Stimulated activated CD4-positive, alpha-beta T cell treated with anti-CD3 and anti-CD28 coated beads, Interleukin-4, amount 100 ng/mL, for 24 hours (primary cell): ENCODE measurements at places on chromosomes 16 and 17.
A peak's percentile ranks its signal among the peaks of the same experiment; 100 is the strongest.

GRCh38 chr16:87366930-87367329 is 16.6 kb downstream of the FBXO31 start:
- no peak for DNase-seq

- DNase-seq: no peak
Observed at GRCh38 chr16:26744430-26744829, 322.3 kb upstream of the C16orf82 start.

DNA sequence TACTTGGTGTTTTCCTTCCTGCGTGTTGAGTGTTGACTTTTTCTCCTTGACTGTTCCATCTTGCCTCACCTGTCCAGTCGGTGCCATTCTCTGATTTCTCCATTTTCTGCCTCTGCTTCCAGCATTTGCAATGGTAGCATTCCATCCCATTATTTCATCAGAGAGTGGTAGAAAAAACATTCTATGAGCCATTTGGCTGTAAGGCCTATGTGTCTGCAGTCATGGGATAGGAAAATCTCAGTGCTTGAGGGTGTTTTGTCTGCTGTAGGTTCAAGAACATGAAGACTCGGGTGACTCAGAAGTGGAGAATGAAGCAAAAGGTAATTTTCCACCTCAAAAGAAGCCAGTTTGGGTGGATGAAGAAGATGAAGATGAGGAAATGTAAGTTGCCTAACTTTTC is 2.7 kb downstream of the UTP18 start:
- no peak for DNase-seq

GRCh38 chr16:3145660-3146059 is 10.8 kb downstream of the ZNF213 start:
- no peak for DNase-seq

DNA sequence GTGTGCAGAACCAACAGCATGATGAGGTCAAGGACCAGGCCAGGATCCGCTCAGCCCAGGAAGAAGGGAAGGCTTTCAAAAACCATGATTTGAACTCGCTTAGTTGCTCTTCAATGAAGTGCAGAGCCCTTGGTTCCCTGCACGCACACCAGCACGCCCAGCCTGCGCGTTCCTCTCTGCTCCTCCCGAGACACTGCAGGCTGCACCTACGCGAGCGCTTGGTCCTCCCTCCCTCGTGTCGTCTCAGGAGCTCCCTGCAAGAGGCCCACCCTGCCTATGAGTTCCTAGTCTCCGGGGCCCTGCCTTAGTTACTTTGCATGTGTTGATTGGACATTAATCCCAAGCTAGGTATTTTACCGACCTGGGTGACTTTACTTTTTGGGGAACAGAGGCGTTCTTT is 132.9 kb upstream of the TNRC6C start:
- no peak for DNase-seq

DNA sequence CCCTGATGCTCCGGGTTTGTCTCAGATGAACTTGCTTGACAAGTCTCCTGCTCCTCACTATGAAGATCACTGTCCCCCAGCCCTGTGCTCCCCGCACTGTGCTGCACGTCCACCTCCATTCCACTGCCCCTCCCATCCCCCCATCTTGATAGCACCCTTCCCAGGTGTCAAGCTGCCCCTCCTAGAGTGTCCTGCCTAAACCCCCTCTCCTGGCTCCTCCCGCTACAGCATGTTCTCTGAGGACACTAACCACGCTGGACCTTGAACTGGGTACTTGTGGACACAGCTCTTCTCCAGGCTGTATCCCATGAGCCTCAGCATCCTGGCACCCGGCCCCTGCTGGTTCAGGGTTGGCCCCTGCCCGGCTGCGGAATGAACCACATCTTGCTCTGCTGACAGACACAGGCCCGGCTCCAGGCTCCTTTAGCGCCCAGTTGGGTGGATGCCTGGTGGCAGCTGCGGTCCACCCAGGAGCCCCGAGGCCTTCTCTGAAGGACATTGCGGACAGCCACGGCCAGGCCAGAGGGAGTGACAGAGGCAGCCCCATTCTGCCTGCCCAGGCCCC is 18.5 kb downstream of the DEXI start:
- DNase-seq: no peak

GRCh38 chr17:34339138-34339770 is 17.0 kb upstream of the CCL13 start:
- no peak for DNase-seq

DNA sequence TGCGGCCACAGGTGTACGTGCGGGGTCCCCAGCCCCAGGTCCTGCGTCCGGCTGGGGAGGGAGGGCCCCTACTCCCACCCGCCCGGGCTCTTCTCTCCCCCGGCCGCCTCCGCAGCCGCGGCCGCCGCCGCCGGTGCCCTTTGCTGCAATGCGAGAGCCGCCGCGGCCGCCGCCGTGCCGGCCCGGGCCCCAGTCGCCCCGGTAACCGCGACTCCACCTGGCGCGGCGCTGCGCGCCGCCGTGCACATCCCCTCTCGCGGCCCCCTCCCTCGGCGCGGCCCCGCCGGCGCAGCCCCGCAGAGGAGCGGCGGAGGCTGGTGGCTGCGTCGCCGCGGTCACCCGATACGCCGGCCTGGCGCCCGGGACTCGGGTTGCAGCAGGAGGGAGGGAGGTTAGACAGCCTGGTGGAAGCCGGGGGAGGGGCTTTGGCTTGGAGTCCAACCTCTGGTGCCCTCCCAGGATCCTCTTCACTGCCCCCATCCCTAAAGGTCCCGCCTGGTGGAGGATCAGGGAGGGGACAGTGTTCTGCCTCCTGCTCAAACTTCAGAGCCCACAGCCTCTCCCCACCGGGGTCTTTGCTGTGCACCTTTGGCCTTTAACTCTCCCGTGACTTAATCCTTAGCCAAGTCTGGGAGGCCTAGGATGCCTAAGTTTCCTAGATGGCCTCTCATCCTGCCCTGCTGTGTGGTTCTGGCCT is 32.9 kb downstream of the SRCIN1 start:
- no peak for DNase-seq

- DNase-seq: no peak
Observed at GRCh38 chr17:1635675-1636465, 7.2 kb upstream of the SLC43A2 start.

GRCh38 chr16:11033629-11034420 is 89.5 kb downstream of the CLEC16A start:
- no peak for DNase-seq

DNA sequence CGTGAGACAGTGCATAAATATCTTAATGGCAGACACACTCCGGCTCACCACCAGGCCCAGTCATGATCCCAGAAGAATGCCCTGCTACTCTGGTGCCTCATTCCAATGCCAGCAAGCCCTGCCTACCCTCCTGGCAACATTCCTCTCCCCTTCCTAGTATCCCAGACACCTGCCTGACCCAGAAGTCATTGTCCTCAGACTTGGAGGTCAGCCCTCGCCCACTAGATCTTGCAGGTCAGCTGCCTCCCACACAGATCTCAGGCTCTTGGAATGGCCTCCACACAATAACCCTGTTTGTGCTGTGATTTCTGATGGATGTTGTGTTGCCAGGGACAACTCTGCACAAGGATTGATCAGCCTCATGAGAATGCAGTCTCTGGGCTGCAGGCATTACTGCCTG is 1.8 kb upstream of the TEX2 start:
- no peak for DNase-seq

GRCh38 chr16:3485097-3485745 is 10.1 kb downstream of the C16orf90 start:
- no peak for DNase-seq

DNA sequence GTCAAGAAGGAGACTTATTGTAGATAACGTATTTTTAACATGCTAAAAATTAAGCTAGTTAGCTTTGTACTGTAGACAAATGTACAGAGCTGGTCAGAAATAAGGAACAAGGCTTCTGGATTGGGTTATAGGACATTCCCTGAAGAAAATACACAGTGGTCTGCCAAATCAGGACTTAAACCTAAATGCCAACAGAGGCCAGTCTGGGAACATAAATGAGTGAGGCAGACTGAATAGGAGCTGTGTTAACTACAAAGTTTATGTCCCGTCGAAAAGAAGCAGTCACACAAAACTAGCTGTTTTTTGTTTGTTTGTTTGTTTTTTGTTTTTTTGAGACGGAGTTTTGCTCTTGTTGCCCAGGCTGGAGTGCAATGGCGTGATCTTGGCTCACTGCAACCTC is 120.4 kb upstream of the C17orf78 start:
- no peak for DNase-seq

GRCh38 chr16:53022374-53022773 is 30.3 kb downstream of the CHD9NB start:
- no peak for DNase-seq

- DNase-seq: no peak
Observed at GRCh38 chr16:11089504-11090124, 145.2 kb downstream of the CLEC16A start.

DNA sequence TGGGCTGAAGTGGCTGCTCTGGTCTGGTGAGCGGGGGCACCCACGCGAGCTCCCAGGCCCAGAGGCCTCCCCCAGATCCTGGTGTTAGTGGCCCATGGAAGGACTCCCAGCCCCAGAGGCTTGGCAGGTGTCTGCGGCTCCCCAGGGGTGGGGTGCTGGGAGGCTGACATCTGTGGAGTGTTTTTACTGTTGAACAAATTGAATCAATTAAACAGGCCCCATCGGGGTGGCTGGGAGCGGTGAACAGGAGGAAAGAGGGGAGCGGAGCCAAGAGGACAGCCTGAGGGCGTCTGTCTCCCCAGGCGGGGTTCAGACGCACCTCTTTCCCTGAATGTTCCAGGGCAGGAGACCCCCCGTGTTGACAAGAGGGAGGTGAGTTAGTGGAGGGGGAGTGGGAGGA is 29.9 kb downstream of the ACTG1 start:
- no peak for DNase-seq

DNA sequence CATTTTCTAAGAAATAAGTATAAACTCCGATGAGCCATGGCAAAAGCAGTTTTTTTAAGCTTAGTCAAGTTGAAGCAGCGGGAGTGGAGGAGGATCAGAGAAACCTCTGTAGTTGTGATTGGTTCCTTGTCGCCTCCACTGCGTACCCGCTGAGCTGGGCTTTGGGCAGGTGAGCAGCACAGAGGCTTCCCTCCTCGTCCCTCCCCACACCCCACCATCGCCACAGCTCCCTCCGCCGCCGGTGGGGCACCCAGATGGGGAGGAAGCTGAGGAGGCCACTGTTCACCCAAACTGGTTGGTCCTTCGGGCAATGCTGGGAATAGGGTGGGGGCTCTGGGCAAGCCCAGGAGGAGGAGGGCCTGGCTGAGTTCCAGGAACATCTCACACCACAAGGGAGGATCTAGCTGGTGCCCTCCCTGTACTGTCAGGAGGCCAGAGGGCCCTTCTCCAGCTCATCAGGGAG is 5.2 kb upstream of the MRPL38 start:
- DNase-seq: no peak

GRCh38 chr16:81437865-81438264 is 6.7 kb upstream of the CMIP start:
- DNase-seq: no peak

- DNase-seq: no peak
Observed at GRCh38 chr16:10100829-10101228, 81.4 kb downstream of the GRIN2A start.

GRCh38 chr17:70552230-70552981 is 383.1 kb downstream of the KCNJ2 start:
- no peak for DNase-seq

DNA sequence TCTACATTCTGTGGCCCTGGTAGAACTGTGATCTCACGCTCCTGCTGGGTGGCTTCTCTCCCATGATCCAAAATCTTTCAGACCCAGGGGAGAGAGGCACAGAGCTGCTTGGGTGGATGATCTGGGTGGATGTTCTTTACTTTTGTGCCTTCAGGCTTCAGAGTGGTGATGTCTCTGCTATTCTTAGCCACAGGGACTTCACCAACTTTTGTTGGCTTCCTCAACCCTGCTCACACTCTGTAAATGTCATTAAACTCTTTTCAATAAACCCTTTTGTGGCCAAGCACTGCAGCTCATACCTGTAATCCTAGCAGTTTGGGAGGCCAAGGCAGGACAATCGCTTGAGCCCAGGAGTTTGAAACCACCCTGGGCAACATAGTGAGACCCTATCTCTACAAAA is 7.6 kb downstream of the CLEC10A start:
- no peak for DNase-seq

DNA sequence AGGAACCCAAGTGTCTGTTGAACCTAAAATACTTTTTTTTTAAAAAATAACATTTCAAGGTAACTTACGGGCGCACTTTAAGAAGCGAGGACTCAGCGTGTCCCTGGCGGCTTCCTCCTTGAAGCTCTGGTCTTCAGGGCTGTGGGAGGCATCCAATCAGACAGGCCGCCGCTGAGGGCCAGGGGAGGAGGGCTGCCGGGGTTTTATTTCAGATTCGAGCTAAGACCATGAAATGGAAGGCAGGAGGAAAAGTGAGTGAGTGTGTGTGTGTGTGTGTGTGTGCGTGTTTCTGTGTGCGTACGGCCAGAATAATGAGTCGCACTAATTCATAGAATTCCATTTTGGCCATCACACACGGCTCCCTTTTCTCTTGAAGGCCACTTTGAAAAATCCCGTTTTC is 41.1 kb downstream of the C16orf78 start:
- DNase-seq: no peak

GRCh38 chr16:73890186-73891128 is 406.2 kb upstream of the PSMD7 start:
- no peak for DNase-seq

DNA sequence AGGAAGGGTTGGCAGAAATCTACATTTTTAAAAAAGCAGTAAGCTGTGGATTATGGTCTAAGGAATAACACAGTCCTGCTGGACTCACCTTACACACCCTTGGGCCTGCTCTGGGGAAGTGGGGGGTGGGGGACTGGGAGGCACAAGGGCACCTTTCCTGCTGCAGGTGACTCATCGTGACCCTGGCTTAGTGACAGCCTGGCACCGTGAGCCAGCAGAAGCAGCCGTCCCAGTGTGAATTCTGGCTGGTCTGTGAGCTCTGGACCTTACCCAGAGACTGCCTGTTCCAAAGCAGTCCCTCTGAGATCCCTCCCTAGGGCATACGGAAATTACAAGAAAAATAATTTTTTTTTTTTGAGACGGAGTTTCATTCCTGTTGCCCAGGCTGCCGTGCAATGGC is 4.2 kb upstream of the CRK start:
- DNase-seq: no peak

DNA sequence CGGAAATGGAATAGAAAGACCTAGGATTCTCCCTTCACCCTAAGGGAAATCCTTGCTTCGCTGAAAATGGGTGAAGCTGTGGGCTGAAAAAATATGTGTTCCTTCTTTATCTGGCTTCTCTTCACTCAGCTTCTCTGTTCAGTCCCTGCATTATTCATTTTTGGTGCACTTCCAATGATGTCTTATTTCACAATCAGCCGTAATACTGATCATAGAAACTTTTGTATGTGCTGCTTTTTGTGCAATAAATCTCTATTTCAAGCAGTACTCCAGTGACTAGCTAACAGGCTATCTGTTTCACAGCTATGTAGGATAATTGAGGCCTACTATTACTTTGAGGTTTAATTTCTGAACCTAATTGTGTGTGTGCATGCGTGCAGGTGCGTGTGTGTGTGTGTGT is 144.6 kb downstream of the FOXL1 start:
- DNase-seq: no peak

GRCh38 chr17:42016411-42016831 is 818 bp downstream of the DNAJC7 start:
- peak; percentile 16 for DNase-seq
